ENCODE measurements at places on chromosomes 13 and 19.

DNA sequence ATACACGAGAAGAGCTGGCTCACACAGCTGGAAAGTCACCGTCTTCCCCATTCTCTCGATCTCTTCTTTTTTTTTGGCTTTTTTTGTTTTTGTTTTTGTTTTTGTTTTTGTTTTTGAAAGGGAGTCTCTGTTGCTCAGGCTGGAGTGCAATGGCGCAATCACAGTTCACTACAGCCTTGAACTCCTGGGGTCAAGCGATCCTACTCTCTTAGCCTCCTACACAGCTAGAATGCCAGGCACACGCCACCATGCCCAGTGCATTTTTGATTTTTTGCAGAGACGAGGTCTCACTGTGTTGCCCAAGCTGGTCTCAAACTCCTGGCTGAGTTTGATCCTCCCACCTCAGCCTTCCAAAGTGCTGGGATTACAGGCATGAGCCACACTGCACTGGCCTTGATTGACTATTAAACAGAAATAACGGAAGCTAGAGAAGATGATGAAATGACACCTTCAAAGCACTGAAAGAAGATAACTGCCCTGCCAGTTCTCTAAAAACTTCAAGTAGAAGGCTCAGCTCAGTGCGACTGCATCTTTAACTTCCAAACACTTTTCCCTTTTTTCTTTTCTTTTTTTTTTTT lies 4.0 kb downstream of the FXYD3 start:
- DNase-seq: no peak

GRCh38 chr13:23470790-23471614 lies 37.5 kb upstream of the SACS start:
- DNase-seq: no peak

- no peak for DNase-seq
Observed at GRCh38 chr13:38685974-38686576, 802 bp upstream of the FREM2 start.

GRCh38 chr13:42859760-42860159 lies 78.4 kb downstream of the FAM216B start:
- no peak for DNase-seq

- no peak for DNase-seq
Observed at GRCh38 chr13:44744880-44745633, 168.9 kb upstream of the TSC22D1 start.

GRCh38 chr13:76216729-76217128 lies 580.6 kb downstream of the LMO7 start:
- DNase-seq: no peak

- DNase-seq: peak; percentile 40
Observed at GRCh38 chr19:628168-628567, 5.2 kb downstream of the POLRMT start.

- DNase-seq: no peak
Observed at GRCh38 chr19:33269016-33269415, 33.3 kb downstream of the CEBPA start.

- no peak for DNase-seq
Observed at GRCh38 chr13:90800082-90800746, 547.3 kb upstream of the MIR17HG start.

GRCh38 chr19:32666084-32666483 lies 8.9 kb downstream of the ANKRD27 start:
- DNase-seq: no peak

GRCh38 chr19:38949580-38950367 lies 19.0 kb downstream of the MRPS12 start:
- peak; percentile 88 for DNase-seq

GRCh38 chr13:32426191-32426989 lies 1.5 kb downstream of the N4BP2L1 start:
- DNase-seq: peak; percentile 61

DNA sequence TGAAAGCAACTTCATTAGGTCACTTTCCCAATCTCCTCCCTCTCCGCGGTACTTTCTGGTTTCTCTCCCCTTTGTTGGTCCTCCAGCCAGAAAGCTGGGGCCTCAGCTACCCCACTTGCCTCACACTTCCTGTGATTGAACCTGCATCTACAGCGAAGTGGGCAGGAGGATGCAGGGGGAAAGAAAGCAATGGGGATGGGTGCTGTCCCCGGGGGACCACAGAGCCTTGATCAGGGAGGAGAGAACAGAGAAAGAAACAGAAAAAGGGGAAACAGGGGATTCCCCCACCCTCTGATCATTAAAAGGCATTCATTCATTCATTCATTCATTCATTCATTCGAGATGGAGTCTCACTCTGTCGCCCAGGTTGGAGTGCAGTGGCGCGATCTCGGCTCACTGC lies 74.2 kb downstream of the TRPM4 start:
- no peak for DNase-seq

- DNase-seq: no peak
Observed at GRCh38 chr19:20333508-20333907, 166.5 kb downstream of the ZNF486 start.

- no peak for DNase-seq
Observed at GRCh38 chr13:69903081-69903480, 204.5 kb upstream of the ATXN8OS start.

- no peak for DNase-seq
Observed at GRCh38 chr13:98797456-98797855, 45.0 kb upstream of the SLC15A1 start.

DNA sequence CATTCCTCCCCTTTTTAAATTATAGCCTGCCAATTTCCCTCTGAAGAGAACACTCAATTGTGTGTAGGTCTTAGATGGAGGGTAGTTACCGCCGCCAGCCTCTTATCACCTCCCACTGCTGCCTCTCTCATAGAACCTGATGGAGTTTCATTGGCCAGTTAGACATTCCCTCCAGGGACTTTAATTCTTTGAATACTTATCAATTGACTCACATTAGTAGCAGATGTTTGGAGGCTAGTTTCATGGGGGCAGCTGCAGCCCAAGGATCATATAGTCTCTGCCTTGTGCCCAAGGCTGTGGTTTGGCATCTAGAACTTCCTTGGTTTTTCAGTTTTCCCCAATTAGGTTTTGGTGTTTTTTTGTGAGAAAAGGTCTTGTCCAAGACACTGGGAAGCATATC lies 318.9 kb upstream of the HTR2A start:
- DNase-seq: no peak

GRCh38 chr19:871446-872265 lies 12.2 kb downstream of the CFD start:
- no peak for DNase-seq

DNA sequence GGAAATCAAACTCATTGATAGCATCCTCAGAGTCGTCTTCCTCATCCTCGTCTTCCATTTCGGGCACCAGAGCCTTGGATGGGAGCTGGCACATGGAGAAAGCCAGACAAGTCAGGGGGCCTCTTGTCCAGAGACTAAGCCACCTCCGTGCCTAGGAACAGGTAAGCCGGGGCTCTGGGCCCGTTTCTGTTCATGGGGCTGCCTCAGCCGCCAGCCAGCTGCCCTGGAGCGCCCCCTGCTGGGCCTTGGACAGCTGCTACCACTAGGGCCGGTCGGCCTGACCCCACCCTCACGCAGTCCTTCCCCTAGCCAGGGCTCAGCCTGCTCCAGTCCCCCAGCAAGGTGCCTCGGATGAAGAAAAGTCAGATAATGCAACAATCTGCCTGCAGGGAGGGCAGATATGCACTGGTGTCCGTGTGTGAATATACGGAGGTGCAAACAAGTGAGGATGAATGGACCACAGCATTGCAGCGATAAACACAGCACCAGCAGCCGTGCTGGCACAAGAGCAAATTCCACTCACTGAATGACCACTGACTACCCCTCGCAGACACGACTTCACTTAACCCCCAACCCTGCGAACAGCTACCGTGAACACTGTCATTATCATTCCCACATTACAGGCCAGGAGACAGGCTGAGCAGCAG lies 11.9 kb upstream of the PRKD2 start:
- peak; percentile 88 for DNase-seq

Measured in activated naive CD4-positive, alpha-beta T cell treated with anti-CD3 and anti-CD28 coated beads, Interleukin-2, amount 10 ng/mL, durations not matched to agents 7 days and 5 days (primary cell).